ENCODE measurements at places on chromosomes 3 and 15.

GRCh38 chr3:134685929-134686802 is 35.3 kb upstream of the KY start:
- peaks cover 13% of the 10 kb centered on the region for H3K27me3 ChIP-seq
- H3K36me3 ChIP-seq, result no peaks in the 10 kb centered on the region
- no peak overlapping the region for H3K4me3 ChIP-seq
- no peak for DNase-seq
- H3K27ac ChIP-seq, result no peak overlapping the region

- H3K4me3 ChIP-seq, result peak overlapping the region; percentile 72
- DNase-seq, result no peak
- peaks cover 3% of the 10 kb centered on the region for H3K4me1 ChIP-seq
- no peaks in the 10 kb centered on the region for H3K36me3 ChIP-seq
Measured at GRCh38 chr3:57078344-57078634, 17.8 kb downstream of the SPATA12 start.

DNA sequence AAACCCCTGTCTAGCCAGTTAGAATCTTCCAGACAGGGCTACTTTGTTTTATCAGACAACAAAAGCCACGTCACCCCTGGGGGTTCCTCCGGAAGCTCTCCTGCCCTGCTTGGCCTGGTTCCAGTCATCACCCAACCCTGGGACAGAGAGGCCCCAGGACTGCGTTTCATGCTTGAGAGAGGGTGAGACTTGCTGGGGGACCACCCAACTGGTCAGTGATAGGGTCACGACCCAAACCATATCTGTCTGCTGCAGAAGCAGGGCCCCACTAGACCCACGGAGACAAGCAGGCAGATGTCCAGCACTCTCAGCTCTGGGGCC is 1.2 kb downstream of the NT5DC2 start:
- H3K27me3 ChIP-seq, result no peaks in the 10 kb centered on the region
- peak overlapping the region; percentile 75 for H3K4me3 ChIP-seq
- peak; percentile 37 for DNase-seq
- H3K36me3 ChIP-seq, result peaks cover 5% of the 10 kb centered on the region

- peaks cover 15% of the 10 kb centered on the region for H3K36me3 ChIP-seq
- H3K27me3 ChIP-seq, result no peaks in the 10 kb centered on the region
- no peak overlapping the region for H3K27ac ChIP-seq
- H3K4me1 ChIP-seq, result no peaks in the 10 kb centered on the region
- no peak for DNase-seq
- H3K4me3 ChIP-seq, result no peak overlapping the region
Measured at GRCh38 chr3:45475145-45475544, 86.8 kb downstream of the LARS2 start.
